ENCODE measurements at places on chromosomes 3 and 15.

GRCh38 chr3:39810647-39811161, 1.3 kb downstream of the MYRIP start:
- H3K27ac ChIP-seq, result no peak overlapping the region
- DNase-seq, result no peak
- peaks cover 74% of the 10 kb centered on the region for H3K27me3 ChIP-seq
- H3K4me1 ChIP-seq, result peaks cover 16% of the 10 kb centered on the region
- H3K36me3 ChIP-seq, result peaks cover 4% of the 10 kb centered on the region

GRCh38 chr3:131079086-131079485, 52.4 kb downstream of the NEK11 start:
- no peaks in the 10 kb centered on the region for H3K36me3 ChIP-seq
- no peaks in the 10 kb centered on the region for H3K27me3 ChIP-seq
- no peak overlapping the region for H3K27ac ChIP-seq
- no peak overlapping the region for H3K4me3 ChIP-seq
- peaks cover 3% of the 10 kb centered on the region for H3K4me1 ChIP-seq

DNA sequence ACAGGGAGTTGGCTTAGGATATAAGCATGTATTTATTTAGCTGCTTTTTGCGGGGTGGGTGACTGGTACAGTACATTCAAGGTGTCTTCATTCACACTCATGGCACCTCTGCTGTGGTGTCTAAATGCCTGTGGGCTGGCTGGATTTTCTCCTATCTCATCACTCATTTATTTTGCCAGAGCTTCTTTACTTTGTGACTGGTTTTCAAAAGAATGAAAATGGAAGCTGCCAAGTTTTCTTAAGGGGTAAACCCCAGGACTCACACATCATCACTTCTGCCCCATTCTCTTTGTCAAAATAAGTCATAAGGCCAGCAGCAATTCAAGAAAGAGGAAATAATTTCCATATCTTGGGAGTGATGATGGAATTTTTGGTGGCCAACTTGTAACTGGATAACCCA, 493.4 kb upstream of the ALCAM start:
- H3K27me3 ChIP-seq, result no peaks in the 10 kb centered on the region
- no peak overlapping the region for H3K4me3 ChIP-seq
- H3K36me3 ChIP-seq, result no peaks in the 10 kb centered on the region
- no peaks in the 10 kb centered on the region for H3K4me1 ChIP-seq
- DNase-seq, result no peak
- no peak overlapping the region for H3K27ac ChIP-seq

DNA sequence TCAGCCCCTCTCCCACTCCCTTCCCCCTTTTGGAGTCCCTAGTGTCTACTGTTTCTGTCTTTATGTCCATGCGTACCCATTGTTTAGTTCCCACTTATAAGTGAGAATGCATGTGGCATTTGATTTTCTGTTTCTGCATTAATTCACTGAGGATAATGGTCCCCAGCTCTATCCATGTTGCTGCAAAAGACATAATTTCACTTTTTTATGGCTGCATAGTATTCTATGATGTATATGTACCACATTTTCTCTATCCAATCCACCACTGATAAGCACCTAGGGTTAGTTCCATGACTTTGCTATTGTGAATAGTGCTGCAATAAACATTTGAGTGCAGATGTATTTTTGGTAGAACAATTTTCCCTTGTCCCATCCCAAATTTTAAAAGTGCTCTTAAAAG, 34.2 kb upstream of the RSL24D1 start:
- H3K27ac ChIP-seq, result peak overlapping the region; percentile 90
- peak overlapping the region; percentile 69 for H3K4me3 ChIP-seq
- no peaks in the 10 kb centered on the region for H3K27me3 ChIP-seq
- H3K4me1 ChIP-seq, result peaks cover 40% of the 10 kb centered on the region
- no peak for DNase-seq

- H3K4me1 ChIP-seq, result peaks cover 31% of the 10 kb centered on the region
- H3K27ac ChIP-seq, result no peak overlapping the region
- DNase-seq, result no peak
Measured at GRCh38 chr3:13236557-13237173, 163.4 kb upstream of the IQSEC1 start.

GRCh38 chr15:45904019-45904418, 269.2 kb downstream of the SQOR start:
- H3K4me3 ChIP-seq, result no peak overlapping the region
- H3K27ac ChIP-seq, result no peak overlapping the region
- H3K4me1 ChIP-seq, result no peaks in the 10 kb centered on the region
- no peak for DNase-seq
- H3K36me3 ChIP-seq, result no peaks in the 10 kb centered on the region

DNA sequence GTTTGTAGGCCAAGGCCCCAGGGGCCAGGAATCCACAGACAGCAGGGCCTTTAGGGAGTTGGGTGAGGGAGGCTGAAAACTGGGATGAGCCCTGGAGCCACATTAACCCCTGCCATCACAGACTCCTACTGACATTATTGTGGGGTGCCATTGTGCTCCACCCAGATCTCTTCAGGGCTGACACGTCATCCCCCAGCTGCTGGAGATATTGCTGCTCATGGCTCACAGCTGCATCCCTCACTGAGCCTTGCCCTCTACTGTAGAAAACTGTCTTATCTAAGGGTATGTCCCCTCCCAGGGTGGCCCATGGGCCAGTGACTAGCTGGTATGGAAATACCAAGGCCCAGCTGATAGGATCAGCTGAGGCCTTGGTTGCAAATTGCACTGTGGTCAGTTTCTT, 87.3 kb upstream of the PRR23C start:
- DNase-seq, result no peak
- no peak overlapping the region for H3K27ac ChIP-seq

GRCh38 chr3:64088408-64089205, 65.3 kb upstream of the PSMD6 start:
- H3K36me3 ChIP-seq, result no peaks in the 10 kb centered on the region
- peaks cover 19% of the 10 kb centered on the region for H3K27me3 ChIP-seq
- no peak overlapping the region for H3K4me3 ChIP-seq
- H3K27ac ChIP-seq, result no peak overlapping the region
- no peaks in the 10 kb centered on the region for H3K4me1 ChIP-seq
- no peak for DNase-seq
